Stimulated activated CD4-positive, alpha-beta T cell treated with anti-CD3 and anti-CD28 coated beads, TNF-alpha, amount 100 ng/mL, for 24 hours (primary cell): ENCODE measurements at places on chromosomes 2 and 18.

- DNase-seq, result no peak
Observed at GRCh38 chr18:77073336-77074093, 59.1 kb downstream of the MBP start.

- DNase-seq, result no peak
Observed at GRCh38 chr2:10400568-10400977, 47.6 kb downstream of the ODC1 start.

DNA sequence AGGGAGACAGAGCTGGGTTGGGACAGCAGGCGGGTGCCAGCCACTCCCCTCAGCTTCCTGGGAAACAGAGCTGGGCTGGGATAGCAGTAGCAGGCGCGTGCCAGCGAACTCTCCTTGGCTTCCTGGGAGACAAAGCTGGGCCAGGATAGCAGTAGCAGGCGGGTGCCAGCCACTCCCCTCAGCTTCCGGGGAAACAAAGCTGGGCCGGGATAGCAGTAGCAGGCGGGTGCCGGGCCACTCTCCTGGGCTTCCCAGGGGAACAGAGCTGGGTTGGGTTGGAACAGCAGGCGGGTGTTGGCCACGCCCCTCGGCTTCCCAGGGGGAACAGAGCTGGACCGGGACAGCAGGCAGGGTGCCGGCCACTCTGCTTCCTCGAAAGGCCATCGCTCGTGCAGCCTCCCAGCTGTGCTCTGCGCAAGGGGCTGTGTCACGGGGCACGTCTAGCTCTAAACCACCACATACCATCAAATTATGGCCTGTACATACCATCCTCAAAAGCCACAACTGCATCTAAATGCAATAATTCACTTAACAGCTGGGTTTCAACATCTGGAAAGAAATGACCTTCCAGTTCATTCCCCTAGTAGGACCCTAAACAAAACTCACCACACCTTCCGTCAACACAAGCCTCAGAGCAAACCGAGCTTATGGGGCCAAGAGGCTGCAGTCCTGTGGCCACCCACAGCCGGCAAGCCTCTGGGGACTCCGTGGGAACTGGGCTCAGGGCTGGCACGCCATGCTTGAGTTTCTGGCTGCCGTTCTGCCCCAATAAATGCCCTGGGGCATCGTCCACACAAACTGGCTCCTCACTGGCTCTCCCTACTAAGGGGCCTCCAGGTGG is 228.3 kb downstream of the TWIST2 start:
- no peak for DNase-seq

DNA sequence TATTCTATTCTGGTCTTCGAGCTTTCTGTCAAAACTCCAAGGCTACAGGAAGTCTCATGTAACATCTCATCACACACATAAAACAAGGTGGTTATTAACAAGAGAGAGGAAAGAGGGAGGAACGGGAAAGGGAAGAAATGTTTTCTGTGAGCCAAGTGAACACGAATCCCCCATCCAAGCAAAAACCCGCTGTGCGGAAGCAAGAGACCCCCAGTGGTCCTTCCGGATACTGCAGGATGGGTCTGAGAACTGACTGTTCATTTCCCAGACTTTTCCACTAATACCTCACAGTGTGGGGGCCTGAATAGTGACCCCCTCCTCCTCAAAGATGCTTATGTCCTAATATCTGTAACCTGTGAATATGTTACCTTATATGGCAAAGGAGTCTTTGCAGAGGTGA is 19.0 kb upstream of the DIPK1C start:
- no peak for DNase-seq

DNA sequence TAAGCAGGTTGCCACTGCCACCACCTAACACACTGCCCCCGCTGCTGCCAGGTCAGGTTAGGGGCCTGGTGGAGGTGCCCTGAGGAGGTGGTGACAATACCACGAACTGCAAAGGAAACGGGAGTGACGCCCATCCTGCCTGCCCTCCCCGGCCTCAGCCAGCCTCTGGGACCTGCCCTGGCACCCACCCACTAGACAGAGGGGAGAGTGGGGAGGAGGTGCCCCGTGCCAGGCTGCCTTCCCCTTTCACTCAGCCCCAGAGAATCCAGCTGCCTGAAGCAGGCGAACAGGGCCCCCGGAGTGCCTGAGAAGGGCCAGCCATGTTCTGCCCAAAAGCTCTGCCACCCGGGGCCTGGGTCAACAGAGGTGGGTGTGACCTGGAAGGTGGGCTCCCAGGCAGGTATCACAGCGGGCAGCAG is 44.5 kb upstream of the FOSL2 start:
- no peak for DNase-seq

- no peak for DNase-seq
Observed at GRCh38 chr2:52659546-52659945, 1108.1 kb upstream of the CHAC2 start.

DNA sequence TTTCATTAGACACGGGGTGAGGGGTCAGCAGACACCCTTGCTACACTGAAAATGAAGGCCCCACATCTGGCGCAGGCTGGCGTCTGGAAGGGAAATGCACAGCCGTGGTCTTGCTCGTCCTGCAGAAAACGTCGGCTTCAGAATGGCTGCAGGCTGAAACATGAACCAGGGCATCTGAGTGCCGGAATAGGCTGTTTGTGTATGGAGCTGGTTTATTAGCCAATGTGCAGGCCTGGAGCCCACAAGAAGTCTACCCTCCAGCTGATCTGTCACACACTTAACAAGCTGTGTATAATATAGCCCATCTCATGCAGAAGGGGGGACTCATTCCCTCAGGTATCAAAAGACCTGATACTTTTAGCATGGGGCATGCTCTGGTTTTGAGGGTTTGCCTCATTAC is 153.4 kb upstream of the SOX11 start:
- no peak for DNase-seq

GRCh38 chr2:241116606-241117560 is 14.8 kb upstream of the MTERF4 start:
- DNase-seq, result no peak

- peak; percentile 71 for DNase-seq
Observed at GRCh38 chr2:30235008-30235655, 3.8 kb downstream of the LBH start.

- DNase-seq, result no peak
Observed at GRCh38 chr18:46035696-46036680, 36.1 kb downstream of the PSTPIP2 start.

DNA sequence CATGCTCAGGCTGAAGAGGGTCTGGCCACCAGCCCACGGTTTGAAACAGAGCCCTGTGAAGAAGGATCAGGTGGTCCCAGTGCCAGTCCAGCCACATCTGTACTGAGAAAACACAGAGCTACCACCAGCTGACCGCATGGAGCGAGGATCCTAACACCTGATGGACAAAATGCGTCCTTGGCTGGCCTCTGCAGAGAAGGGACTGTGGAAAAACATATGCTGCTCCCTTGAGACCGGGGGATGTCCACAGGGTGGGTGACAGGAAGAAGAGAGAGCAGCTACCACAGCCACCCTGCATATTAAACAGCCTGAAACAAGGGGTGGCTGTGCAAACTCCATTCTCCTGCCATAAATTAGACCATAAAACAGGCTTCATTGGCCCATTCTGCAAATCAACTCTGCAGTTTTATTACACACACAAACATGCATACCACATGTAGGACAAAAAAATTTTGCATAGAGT is 137.2 kb downstream of the BCL2 start:
- no peak for DNase-seq

- no peak for DNase-seq
Observed at GRCh38 chr2:150261691-150262090, 225.8 kb downstream of the RND3 start.

GRCh38 chr2:178859730-178860129 is 52.5 kb upstream of the TTN start:
- DNase-seq, result no peak

DNA sequence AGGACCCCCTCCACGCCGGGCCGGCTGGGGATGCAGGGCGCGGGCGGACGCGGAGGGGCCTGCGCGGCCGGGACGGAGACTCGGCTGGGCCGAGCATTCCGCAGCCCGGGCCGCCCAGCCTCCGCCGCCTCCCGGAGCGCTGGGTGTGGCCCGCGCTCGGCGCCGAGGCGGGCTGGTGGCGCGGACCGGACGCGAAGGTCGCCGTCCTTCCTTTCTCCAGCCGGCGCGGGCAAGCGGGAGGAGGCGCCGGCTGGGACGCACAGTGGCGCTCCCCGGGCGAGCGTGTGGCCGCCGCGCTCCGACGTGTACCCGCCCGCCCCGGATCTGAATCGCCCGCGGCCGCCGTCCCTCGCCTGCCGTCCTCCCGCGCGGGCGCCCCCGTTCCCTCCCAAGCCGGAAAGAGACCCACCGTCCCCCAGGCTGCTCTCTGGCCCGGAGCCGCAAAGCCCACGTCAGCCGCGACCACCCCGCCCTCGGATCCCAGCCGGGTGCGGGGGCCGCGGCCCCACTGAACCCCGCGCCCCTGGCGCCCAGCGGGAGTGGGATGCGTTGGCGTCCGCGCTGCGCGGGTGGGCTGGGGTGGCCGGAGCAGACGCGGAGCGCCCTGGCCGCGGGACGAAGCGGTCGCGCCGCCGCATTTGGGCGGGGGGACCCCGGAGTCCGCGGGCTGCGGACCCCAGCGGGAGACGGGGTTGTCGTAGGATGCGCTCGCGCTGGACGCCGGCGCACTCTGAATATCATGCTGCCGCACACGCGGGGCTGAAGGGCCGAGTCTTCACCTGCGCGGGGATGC is 634 bp downstream of the SPATS2L start:
- DNase-seq, result peak; percentile 22

DNA sequence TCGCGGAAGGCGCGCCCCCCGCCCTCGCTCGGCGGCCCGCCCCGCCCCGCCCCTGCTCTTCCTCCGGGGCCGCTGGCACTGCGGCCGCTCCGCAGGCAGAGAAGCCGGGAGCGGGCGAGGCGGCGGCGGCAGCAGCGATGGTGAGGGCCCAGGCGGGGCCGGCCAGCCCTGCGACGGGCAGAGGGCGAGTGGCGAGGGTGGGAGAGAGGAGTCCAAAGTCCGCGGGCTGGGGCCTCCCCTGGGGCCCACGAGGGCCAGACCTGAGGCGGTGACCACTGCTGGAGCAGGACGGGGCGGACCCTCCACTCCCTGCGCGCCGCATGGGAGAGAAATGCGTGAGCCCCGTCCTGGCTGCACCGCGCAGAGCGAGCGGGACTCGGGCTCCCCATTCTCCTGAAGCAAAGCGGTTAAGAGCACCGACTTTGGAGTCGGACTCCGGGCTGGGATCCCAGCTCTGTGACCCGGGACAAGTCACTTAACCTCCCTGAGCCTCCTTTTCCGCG is at the start of gene VAMP5:
Gene VAMP5, plus strand, starts transcription at position 78 of the 503 bp plus-strand sequence. Its CDS starts 60 bp downstream, at position 138.
- no peak for DNase-seq

GRCh38 chr2:88597168-88597567 is 30.1 kb downstream of the EIF2AK3 start:
- DNase-seq, result no peak

GRCh38 chr18:54392543-54393023 is 34.9 kb downstream of the C18orf54 start:
- DNase-seq, result no peak

GRCh38 chr18:2920027-2920426 is 73.2 kb downstream of the EMILIN2 start:
- DNase-seq, result no peak

- no peak for DNase-seq
Observed at GRCh38 chr18:11323359-11323819, 174.0 kb upstream of the PIEZO2 start.

GRCh38 chr2:128395196-128395595 is 76.5 kb upstream of the HS6ST1 start:
- DNase-seq, result no peak

DNA sequence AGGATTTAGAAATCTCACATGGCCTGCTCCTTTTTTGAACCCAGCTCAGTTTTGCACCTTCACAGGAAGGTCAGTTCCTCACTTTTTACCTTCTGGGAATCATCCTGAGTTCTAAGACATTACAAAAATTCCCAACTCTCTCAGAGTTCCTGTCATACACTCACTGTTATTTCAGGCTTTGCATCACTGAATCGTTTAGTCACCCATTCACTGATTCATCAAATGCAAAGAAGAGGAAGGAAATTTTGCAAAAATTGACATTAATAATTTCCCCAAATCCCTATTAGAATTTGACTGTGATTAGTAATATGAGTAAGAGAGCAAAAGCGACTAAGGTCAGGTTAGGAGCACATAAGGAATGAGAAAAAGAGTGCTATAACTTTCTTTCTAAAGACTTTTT is 197.5 kb downstream of the PDE1A start:
- no peak for DNase-seq

- DNase-seq, result no peak
Observed at GRCh38 chr18:62832282-62832681, 116.9 kb downstream of the PHLPP1 start.

DNA sequence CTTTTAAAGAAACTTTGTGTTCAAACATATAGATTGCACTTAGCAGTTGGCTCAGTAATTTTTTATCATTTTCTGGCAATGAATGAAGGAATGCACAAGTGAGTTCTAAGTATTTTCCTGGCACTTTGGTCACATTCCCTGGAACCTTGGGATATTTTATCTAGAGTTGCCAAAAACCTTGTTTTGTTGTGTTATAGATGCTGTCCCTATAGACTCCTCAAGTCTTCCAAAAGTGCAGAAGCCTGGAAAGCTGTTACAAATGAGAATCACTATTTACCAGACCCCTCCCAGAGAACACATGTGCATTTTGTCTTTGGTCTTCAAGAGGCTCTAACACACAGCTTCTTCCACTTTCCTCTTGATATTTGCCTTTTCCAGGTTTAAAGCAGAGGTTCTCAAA is 108.3 kb downstream of the RND3 start:
- no peak for DNase-seq

- no peak for DNase-seq
Observed at GRCh38 chr2:135986507-135986906, 1.1 kb upstream of the DARS1 start.

DNA sequence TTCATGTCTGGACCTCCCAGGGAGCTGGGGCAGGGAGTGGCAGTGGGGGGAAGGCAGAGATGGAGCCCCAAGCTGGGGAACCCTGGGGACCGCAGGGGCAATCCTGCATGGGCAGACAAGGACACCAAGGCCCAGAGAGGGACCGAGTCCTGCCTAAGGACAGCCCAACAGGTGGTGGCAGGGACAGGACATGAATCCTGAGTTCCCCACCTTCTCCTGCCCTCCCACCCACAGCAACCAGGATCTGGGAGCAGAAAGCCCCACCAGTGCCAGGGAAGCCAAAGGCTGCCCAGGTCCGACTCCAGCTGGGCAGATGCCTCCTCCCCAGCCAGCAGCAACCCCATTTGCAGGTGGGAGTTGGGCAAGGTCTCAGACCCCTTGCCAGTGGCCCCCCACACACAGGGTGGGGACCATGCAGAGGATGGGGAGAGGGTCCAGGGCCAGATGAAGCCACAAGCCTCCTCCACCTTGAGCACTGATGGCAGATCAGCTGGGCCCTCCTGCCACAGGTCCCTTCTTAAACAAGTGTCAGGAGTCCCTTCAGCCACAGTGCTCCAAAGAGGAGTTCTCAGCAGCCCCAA is 6.3 kb downstream of the ADRA2B start:
- DNase-seq, result no peak

GRCh38 chr2:220227266-220227920 is 600.0 kb downstream of the SLC4A3 start:
- DNase-seq, result no peak

DNA sequence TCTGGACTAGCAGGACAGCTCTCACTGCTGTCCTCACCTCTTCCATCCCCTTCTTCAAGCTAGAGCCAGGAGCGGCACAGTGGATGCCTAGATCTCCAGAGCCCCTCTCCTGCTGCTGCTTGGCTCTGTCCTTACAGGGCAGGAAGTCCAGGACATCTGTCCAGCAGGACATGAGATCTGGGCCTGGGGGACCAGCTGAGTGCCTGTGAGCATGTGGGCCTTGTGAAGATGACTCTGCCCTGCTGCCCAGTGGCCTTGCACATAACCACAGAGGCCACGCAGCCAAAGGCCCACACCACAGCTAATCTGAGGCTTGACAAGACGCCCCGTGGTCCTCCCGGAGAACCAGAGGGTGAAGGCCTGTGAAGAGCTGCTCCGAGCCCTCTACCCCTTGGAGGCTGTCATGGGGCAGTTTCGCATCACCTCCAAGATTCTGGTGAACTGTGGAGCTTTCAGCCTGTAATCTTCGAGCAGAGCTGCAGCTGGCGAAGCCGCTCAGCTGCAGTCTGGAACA is 516.7 kb upstream of the HS6ST1 start:
- no peak for DNase-seq
